ENCODE measurements at places on chromosomes 5 and 9.

DNA sequence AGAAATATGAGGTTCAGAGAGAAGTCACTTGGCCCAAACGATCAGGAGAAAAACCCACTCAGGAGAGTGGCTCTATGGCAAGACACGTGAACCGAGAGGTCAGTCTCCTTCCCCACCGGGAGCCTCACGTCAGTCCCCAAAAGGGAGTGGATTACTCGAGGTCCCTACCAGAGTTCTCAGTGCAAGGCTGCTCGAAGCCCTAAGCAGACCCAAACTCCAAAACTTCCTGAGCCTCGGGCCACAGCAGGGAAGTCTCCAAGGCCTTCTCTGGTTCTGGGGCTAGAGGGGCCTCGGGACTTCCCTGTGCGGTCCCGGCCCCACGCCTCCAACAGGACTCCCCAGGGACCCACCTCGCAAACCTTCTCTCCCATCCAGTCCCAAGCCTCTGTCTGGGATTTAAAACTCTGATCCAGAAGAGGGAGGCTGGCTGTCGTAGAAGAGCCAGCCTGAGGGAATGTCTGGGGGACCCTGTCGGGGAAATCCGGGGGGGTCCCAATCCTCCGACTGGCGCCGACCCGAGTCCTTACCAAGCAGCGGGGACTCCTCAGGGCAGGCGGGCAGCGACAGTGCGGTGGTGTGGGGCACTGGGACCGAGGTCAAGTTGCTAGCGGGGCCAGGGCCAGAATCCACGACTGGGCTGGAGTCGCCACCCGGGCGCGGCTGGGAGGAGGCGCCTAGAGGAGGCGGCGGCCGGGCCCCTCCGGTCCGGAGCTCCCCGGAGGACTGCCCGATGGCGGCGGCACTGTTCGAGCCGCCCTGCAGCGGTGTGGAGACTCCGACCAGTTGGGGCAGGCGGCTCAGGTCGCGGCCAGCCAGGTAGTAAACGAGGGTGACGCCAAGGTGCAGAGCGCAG is 679 bp downstream of the B4GALT1 start:
- no peak for DNase-seq

- DNase-seq, result no peak
Observed at GRCh38 chr5:172949426-172949825, 9.8 kb upstream of the RPL26L1 start.

- DNase-seq, result no peak
Observed at GRCh38 chr5:178325679-178326373, 93.2 kb upstream of the PHYKPL start.

GRCh38 chr5:128263357-128263756 is 179.8 kb downstream of the SLC12A2 start:
- no peak for DNase-seq

- no peak for DNase-seq
Observed at GRCh38 chr9:70529377-70529776, 114.9 kb upstream of the KLF9 start.

GRCh38 chr5:79513308-79513703 is 628 bp downstream of the HOMER1 start:
- no peak for DNase-seq

DNA sequence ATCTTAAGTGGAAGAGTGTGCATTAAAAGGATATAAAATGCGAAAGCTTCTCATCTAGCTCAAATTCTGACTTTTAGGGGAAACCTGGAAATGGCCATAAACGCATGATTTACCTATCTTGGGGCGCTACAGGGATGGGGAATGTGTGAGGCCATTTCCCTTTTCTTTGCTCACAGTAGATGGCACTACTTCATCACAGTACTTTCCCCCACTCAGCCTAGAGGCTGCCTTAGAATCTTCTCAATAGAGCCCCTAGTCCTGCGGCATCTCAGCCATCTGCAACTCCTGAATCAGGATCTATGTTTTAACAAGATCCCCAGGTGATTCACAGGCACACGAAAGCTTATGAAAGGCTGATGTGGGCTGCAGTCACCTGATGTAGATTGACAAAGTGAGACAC is 110.8 kb downstream of the LHFPL2 start:
- no peak for DNase-seq

DNA sequence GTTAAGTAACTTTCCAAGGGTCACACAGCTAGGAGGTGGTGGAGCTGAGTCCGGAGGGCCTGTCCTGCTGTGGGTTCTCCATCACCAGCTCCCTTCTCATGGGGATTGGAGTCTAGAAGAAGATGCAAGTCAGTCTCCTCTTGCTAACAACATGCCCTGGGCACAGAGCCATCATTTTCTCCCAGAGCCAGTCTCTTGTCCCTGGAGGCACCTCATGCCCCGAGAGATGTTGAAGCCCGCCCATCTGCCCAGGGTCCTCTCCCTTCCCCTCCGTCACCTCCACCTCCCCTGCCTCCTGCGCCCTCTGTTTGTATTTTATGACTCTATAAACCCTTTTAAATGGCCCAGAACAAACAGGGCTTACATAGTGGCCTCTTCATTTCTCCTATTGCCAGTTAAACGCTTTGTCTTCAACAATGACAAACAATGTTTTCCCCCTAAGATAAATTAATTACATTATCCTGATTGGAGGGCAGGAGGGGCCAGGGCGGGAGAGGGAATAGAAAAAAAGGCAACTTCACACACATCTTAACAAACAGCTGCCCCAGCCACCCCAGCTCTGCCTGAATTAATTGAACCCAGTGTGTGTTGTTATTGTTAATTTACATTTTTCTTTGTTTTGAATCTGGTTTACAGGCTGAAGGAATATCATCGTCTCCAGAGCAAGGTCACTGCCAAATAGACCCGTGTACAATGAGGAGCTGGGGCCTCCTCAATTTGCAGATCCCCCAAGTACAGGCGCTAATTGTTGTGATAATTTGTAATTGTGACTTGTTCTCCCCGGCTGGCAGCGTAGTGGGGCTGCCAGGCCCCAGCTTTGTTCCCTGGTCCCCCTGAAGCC is 55.8 kb downstream of the ASS1 start:
- DNase-seq, result no peak

DNA sequence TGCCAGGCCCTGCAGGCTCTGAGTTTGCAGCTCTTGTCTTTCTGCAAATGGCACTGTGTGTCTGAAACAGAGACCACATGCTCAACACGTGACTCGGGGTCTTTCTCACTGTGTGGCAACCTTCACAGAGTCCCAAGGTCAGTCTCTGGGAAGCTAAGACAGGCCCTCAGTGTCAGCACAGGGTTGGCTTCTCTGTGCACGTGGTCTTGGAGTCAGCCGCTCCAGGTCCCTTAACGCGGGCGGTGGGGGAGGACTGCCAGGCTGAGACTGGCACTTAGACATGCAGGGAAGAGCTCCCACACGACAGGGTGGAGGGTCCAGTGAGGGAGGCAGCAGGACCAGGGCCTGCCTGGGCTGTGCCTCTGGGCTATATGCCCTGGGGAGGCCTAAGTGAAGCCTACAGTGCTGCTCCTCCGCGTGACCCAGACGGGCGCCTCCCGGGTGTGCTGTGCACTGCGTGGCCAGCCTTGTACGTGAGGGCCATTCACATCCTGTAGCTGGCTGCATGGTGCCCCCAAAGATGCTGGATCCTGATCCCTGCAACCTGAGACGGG is 76.8 kb downstream of the ADAMTS2 start:
- no peak for DNase-seq

GRCh38 chr5:129398026-129398678 is 61.9 kb upstream of the ADAMTS19 start:
- peak; percentile 23 for DNase-seq

DNA sequence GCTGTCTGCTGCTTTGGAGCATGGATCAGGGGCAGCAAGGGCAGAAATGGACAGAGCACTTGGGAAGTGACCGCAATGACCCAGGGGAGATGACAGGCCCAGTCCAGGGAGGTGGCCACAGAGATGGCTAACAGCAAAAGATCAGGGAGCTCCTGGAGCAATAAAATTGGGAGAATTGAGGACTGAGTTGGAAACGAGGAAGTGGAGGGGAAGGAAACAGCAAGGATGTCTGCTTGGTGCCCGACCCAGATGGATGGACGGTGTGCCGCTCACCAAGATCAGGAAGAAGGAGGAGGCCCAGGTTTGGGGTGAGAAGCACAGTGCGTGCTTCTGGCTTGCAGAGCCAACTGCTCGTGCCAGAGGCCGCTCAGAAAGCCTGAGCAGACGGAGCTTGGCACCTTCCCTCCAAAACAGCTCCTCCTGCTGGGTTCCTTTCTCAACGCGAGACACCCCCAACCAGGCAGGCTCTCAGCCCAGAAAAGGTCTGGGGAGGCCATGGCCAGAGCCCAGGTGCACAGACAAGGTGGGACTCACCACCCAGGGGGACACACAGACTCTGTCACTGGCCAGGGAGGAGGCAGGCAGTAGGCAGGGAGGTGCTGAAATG is 1.7 kb upstream of the SLC34A1 start:
- DNase-seq, result no peak

DNA sequence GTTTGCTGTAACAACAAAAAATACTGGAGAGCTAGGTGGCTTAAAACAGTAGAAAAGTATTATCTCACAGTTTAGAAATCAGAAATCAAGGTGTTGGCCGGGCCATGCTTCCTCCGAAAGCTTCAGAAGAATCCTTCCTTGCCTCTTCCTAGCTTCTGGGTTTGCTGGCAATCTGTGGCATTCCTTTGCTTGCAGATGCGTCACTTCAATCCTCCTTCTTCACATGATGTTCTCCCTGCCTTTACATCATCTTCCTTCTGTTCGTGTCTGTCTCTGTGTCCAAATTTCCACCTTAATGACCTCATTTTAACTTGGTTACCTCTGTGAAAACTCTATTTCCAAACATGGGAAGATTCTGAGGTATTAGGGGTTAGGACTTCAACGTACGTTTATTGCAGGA is 90.4 kb upstream of the CHD1 start:
- no peak for DNase-seq

DNA sequence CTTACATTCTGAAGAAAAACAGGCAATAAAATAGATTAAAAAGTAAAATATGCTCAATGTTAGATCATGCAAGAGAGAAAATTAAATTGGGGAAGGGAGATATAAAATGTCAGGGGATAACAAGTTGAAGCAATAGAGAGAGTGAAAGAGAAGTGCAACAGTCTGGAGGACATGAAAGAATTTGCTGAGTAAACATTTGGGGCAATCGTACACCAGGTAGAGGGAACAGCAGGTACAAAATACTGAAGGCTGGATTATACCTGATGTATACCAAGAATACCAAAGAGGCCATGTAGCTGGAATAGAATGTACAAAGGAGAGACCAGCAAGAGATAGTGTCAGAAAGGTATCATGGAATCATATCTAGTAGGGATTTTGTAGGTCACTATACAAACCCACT is 300.8 kb downstream of the DNAH5 start:
- DNase-seq, result no peak

- no peak for DNase-seq
Observed at GRCh38 chr5:12805165-12805698, 901.0 kb upstream of the CTNND2 start.

GRCh38 chr9:133737774-133738639 is at the start of gene SARDH:
Gene SARDH, minus strand, starts transcription at chr9:133738352. Its CDS starts 4,179 bp downstream, at chr9:133734173.
- peak; percentile 56 for DNase-seq

DNA sequence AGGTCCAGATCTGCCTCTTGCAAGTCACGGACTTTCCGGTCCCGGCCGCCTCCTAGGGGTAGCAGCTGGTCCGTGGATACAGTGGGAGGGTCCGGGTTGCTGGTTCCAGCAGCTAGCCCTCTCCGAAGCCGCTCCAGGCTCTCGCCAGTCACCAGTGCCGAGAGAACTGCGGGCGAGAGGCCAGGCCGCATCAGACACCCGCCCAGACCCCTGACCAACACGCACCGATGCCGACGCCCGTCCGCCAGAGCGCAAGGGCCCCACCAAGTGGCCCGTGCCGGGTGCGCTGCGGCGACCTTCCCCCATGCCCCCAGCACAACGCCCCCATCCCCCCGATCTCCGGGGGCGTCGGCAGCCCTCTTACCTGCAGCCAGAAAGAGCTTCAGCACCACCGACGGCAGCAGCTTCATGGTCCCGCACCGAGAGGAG is 470 bp downstream of the HBEGF start:
- no peak for DNase-seq

DNA sequence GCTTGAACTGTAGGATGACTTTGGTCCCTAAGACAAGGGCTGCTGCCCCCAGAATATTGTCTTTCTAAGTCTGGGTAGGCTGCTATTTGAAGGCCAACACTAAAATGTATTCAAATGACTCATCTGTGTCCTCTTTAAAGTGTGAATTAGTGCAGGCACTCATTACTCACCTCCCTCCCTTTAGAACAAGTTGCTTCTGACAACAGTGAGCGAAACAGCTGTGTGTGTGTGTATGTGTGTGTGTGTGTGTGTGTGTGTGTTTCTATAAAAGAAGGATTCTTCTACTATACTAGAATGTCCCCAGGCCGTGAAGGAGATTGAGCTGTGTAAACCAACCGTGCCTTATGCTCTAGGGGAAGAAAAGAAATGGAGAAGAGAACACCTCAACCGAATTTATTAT is 1337.2 kb downstream of the PTPRD start:
- DNase-seq, result no peak

GRCh38 chr9:16206518-16206917 is 653.7 kb downstream of the CCDC171 start:
- no peak for DNase-seq

DNA sequence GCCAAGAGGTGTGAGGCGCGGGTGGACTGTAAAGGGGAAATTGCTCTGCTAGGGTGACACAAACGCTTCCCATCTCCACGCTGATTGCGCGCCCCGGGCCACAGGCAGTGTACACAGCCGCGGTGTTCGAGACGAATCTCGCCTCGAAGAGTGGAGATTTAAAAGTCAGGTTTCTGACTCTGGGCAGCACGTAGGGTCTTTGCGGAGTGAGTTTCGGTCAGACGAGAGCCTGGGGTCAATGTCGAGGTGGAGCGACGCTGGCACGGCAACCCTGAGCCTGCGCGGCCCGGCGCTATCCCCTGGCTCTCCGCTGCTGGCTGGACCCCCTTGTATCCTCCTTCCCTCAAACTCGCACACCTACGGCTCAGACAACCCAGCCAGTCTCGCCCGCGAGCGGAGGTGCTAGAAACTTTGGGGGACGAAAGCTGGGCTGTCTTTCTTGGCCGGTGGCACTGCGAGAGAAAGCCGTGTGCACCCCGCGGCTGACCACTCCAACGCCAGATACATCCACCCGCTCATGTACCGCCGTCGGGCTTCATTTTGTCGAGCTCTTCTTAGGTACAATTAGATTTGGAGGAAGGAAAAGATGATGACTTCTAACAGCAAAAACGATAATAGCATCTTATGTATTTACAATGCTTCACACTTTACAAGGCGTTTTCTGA is 5.4 kb upstream of the FOXB2 start:
- DNase-seq, result no peak

DNA sequence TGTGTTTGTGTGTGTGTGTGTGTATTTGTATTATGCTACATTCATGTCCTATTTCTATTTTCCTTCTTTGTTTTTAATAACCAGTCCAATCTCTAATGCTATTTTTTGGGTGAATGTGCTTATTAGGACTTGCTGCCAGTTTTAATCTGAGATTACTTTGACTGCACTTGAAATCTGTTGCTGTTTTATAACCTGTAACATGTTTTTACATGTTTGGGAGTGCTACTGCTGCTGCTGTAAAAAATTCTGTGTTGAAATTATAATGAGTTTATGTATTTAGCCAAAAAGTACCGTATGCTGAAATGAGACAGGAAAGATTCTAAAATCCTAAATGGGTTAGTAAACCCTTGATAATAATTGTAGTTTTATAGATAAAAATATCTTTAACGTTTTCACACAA is 104.7 kb upstream of the SSBP2 start:
- no peak for DNase-seq
